ENCODE measurements at places on chromosomes 11 and 22.
A peak's percentile ranks its signal among the peaks of the same experiment; 100 is the strongest.

DNA sequence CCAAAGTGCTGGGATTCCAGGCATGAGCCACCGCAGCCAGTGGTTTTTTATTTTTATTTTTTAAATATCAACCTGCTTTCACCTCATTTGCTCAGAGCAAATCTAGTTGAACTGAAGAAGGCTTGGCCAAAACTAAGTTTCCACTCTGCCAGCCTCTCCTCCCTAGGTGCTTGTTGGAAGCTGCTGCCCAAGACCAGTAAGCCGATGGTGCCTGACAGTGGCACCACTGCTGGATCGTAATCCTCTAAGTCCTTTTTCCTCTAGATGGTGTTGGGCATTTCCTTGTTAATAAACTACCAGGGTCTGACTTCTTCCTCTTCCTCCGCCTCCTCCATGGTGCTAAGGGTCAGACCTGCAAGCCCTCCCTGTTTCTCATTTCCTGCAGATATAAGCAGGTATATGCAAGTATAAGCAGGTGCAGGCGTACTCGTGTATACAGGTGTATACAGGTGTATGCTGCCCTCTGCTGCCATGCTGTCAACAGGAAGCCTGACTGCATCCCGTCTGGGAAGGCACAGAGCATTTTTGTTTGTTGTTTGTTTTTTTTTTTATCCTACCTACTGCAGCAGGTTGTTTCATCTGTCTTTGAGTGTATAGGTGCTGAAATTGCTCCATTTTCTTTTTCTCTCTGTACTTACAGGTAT is 1.6 kb downstream of the NADSYN1 start:
- no peak for DNase-seq

DNA sequence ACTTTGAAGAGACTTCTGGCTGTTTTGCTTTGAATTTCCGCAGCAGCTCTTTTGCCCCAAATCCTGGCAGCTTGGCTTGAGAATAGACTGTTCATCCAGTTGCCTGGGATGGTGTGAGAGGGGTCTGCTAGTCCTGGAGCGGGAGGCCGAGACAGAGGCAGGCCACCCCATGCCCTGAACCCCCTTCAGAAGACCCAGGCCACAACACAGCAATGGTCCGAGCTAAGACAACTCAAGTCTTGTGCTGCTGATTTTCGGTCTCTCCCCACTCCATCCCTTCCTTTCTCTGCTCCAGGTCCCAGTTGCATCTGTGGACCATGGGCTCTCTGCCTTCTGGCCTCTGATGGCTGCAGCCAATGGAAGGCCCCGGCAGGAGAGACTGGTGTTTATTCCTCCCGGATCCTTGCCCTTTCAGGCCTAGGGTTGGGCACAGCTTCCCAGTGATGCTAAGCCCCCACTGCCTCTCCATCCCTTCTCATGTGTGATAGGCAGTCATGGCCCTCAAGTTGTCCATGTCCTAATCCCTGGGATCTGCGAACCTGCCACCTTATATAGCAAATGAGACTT is 31.9 kb upstream of the TP53I11 start:
- no peak for DNase-seq

GRCh38 chr11:45647786-45648185 is 17.6 kb downstream of the CHST1 start:
- DNase-seq, result no peak

- no peak for DNase-seq
These were observed 451.3 kb upstream of the KIRREL3 start for GRCh38 chr11:127451861-127452260.

- DNase-seq, result no peak
These were observed 13.8 kb downstream of the LIF start for GRCh38 chr22:30232716-30233218.

DNA sequence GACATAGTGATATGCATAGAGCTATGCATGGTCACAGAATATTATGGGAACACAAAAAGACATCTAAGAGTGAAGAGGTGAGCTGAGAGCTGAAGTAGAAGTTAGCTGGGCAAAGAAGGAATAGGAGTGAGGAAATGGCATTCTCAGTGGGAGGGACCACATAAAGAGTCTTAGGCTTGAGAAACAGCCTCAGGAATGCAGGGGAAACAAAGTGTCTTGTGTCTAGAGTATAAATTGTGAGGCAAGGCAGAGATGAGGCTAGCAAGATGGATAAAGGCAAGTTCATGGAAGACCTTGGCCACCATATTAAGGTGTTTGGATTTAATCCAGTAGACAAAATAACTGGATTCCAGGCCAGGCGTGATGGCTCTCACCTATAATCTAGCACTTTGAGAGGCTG is 40.6 kb upstream of the CRTAM start:
- no peak for DNase-seq

DNA sequence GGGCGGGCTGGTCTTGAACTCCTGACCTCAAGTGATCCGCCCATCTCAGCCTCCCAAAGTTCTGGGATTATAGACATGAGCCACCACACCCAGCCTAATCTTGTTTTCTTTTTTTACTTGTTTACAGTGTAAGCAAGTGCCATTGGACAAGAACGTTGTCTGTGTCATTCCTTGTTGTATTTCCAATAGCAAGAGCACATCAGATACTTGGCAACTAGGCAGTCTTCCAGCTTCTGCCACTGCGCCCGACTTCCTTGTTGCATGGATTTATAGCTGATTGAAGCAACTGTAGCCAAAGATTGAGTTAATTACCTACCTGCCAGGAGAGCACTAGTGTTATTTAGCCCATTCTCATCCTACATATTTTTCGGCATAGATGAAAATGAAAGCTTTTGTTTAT is 3.1 kb upstream of the SGSM3 start:
- no peak for DNase-seq

- DNase-seq, result peak; percentile 30
These were observed 1.7 kb upstream of the DDX6 start for GRCh38 chr11:118792570-118793124.

Data from stimulated activated CD8-positive, alpha-beta memory T cell treated with anti-CD3 and anti-CD28 coated beads, Interleukin-15, amount 100 ng/mL, for 1 hour (primary cell).